ENCODE measurements at places on chromosomes 13 and 19.

DNA sequence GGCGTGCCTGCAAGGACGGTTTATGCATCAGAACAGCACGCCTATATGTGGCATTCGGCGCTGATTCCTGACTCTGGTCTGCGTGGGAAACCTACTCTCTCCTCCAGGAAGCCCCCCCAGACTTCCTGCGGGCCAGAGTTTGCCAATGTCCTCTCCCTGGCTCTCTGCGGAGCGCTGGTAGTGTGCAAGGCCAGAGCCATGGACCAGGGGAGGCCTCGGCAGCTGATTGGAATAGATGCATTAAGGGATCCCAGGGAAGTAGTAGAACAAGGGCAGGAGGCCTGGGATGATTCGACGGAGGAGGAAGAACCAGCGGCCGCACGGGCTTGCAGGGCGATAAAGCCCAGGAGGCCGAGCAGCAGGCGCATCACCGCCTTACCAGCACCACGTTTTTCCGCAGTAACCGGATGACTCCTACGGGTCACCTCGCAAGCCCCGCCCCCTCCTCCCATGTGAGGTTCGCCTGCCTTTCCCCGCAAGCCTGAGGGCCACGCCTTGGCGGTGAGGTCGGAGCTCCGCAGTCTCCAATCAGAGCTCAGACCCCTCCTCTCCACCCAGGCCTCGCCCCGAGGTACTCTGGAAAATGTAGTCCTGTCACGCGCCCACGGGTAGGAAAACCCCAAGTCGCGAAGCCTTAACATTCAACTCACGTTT lies 5.0 kb downstream of the CLEC11A start:
- peak; percentile 57 for DNase-seq

DNA sequence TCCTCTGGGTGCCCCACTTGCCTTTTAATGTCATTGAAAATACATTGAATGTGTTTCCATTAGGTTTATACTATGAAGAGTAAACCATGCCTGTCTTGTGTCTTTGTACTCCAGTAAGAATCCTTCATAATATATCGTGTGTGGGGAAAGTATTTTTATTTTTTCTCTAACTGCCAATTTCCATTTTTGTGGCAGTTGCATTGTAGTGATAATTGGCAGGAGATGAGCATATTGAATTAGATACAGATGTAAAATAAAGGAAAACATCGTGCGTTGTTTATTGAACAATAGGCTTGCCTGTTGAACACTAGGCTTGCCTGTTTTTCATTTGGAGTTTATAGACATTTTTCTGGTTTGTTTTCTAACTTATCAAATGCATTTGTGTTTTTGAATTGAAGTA lies 218.8 kb downstream of the NBEA start:
- no peak for DNase-seq

GRCh38 chr13:73419186-73419585 lies 360.4 kb downstream of the KLF5 start:
- no peak for DNase-seq

- DNase-seq = no peak
Observed at GRCh38 chr19:38893341-38893771, 6.1 kb downstream of the SIRT2 start.

- no peak for DNase-seq
Observed at GRCh38 chr13:75871059-75871458, 234.9 kb downstream of the LMO7 start.

DNA sequence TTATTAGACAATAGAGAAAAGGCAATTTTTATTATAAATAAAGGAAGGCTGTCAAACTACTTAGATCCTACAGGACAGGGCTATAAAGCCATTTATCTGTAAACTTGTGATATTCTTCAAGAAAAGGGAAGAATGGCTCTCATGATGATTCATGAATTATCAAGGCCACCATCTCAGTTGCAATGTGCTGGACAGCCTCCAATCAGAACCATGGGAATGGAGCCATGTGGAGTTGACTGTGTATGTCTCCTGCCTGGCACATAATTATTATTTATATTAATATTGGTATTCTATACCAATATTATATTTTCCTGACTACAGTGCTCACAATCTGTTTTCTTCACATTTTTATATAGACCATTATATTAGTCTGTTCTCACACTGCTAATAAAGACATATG lies 560.5 kb upstream of the MIR17HG start:
- no peak for DNase-seq

- peak; percentile 86 for DNase-seq
Observed at GRCh38 chr19:17496337-17496997, 15.0 kb upstream of the PGLS start.

- DNase-seq = no peak
Observed at GRCh38 chr13:74687442-74688182, 553.4 kb upstream of the KLF12 start.

DNA sequence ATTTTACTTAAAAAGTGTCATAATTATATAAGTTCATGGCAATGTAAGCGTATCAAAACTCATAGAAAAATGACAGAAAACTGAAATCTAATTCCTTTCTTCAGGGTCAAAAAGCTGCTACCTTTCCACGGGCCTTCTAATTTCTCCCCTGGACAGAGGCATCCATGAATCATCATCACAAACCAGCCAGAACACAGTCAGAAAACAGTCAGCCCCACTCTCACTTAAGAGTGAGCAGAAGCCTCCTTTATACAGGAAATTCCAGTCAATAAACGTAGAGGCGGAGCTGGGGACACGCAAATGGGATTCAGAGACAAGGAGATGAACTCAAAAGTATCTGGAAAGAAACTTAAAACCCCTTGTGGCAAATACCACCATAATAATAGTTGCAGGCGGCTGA lies 54.2 kb upstream of the ABCC4 start:
- DNase-seq = no peak

DNA sequence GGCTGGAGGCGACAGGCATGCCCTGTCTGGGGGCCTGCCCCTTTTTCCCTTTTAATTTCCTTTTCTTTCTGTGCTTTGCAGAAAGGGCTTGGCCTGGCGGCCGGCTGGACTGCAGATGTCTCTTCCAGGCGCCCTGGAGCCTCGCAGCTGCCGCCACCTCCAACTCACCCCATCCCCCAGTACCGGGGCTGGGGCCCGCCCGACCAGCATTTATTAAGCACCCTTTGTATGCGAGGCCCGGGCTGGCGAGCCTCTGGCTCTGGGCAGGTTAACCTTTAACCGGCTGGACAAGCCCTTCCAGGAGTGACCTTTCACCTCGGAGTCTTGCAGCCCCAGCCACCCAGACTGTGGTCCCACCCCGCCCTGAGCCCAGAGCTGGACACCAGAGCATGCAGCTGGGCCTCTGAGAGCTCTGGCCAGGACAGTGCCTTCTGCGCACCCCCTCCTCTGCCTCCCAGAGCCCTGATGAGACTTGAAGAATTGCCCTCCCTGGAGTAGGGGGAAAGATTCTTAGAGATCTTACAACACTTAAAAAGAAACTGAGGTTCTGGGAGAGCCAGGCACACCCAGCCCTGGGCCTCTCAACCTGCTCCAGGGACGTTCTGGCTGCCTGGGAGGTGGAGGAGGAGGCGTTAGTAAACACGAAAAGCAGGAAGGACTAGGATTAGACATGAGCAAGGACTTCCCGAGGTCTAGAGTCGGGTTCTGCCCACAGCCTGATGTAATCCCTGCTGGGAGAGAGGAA lies 1.1 kb upstream of the NR2F6 start:
- no peak for DNase-seq

DNA sequence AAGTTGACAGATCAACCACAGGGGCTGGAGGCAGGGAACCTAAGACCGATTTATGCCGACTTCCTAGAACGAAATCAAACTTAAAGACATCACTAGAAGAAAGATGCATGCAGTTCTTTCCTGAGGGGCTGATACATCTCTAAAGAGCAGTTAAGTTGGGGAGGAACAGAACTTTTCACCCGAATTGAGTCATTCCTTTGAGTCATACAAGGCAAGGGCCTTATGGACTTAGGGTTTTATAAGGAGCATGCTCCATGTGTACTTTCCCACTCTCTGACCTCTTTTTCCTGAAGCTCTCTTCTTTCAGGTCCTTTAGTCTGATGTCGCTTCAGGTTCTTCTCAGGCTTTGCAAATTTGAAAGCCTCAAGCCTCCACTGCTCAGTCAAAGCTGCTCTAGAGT lies 7.9 kb upstream of the FBXL3 start:
- DNase-seq = no peak

DNA sequence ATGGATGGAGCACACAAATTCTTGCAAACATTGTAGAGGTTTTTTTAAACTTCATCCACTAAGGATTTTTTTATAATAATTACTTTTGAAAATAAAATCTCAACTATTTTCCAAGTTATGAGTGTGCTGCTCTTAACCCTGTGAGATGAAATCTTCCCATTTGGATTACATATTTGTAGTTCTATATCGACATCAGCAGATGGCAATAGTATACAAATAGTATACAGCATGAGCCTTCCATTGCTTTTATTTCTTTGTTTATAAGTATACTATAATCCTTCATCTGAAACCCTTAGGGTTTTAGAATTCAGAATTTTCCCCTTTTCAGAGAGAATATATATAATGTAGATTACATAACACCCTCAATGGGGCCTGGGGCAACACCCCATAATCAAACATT lies 70.5 kb downstream of the GJA3 start:
- no peak for DNase-seq

DNA sequence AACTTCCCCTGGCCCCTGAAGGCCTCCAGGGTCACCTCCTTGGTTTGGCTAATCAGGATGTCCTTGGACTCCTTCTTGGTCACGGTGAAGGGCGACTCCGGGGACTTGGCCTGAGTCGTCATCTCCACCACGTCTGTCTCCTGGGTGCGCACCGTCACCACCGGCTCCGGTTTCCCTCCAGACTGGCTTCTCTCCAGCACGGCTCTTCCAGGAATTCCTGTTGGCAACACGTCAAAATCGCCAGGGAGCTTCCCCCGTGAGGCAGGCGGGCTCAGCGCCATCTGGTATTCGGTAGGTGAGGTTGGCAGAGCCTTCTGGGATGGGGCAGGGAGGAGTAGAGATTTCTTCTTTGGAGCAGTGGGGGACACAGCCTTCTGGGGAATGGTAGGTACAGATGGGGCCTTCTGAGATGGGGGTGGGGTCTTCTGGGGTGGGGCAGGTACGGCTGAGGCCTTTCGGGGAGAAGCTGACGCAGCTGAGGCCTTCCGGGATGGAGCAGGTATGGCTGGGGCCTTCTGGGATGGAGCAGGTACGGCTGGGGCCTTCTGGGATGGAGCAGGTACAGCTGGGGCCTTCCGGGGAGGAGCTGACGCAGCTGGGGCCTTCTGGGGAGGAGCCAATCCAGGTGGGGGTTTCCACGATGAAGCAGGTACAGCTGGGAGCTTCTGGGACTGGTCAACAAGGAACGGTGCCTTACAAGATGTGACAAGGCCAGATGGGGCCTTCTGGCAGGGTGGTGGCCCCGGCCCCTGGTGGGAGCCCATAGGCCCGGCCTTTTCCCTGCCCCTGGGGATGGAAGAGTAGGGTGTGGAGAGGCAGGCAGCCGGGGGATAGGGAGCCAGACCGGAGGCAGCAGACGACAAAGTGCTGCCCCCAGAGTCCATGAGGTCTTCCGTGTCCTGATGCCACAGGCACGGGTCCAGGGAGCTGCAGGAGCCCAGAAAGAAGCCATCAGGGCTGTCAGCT lies 3.8 kb downstream of the GARIN5B start:
- no peak for DNase-seq

GRCh38 chr13:92657565-92657964 lies 569.0 kb upstream of the GPC6 start:
- no peak for DNase-seq

DNA sequence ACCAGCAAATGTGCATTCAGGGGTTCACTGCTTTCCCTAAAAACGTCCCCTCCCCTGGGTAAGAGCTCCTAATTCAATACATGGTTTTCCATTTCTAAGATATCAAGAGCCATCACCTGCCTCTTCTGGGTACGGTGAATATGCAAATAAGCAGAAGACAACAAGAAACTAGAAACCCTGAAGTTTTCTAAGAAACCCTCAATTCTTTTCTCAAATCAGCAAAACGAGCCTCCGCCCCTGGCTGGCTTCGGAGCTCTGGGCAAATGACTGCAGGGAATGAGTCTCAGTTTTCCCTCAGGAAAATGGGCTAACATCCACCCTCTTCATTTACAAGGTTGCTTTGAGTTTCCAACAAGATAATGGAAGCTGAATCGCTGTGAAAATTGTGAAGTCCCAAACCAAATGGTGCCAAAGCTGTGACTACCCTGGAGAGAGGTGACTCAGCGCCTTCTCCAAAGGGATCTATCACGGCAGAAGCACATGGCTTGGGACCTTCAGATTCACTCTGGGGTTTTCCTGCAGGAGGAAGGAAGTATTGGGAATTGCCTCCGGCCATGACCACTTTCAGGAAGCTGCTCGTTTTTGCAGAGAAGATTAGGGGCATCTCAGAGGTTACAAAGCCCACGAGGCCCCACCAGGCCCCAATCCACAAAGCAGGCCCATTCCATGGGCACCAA lies 26.6 kb downstream of the KLF2 start:
- DNase-seq = no peak

DNA sequence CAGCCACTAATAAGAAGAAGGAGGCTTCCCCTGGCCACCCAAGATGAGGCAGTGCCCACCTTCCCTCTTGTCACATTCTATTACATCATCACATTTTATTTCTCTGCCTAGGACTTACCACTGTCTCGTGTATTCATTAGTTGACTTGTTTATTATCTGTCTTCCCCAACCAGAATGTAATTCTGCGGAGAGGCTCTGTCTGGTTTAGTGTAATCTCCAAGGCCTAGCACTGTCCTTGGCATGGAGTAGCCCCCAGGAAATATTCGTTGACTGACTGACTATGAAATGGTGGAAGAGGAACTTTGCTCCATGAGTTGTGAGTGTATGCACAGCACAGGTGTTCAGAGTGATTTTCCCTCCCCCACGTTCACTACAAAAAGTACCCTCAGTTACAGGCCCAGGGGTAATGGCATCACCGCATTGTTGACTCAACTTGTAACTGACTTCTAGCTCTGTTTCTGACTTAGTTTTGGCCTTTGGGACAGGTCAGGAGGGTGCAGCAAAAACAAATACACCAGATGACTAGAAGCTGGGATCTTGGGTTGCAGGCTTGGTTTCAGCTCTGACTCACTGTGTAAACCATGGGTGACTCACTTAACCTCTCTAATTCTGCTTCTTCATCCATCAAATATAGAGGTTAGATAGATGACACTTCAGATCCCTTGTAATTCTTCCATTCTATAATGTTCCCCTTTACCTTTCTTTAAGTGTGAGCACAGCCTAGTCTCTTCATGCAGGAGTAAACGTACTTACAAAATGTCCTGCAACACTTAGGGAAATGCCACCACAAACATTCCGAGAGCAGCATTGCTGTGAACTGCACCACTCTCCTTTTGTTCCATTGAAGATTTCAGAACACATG lies 229.7 kb downstream of the KCNRG start:
- DNase-seq = no peak

DNA sequence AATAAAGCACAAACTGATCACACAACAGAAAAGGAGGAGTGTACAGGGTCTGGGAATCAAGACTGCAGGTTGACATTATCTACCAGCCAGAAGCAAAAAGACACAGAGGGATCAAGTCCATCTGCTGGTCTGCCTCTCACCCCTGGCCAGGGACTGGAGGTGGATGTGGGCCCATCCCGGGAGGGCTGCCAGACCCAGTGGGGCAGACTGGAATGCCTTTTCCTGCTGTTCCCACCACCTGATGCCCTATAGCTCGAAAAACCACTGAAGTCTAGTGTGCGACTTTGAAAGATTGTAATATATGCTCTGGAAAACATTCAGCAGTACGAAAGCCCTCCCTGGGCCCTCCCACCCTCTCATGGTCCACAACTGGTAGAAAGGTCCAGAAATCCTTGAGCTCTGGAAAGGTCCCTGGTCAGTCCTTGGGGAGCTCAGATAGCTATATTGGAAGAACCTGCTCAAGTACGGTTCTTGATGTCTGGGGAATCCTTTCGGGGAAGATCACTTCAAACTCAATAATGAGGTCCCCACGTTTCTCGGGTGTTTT lies 2.6 kb downstream of the DNAJB1 start:
- DNase-seq = no peak
